ENCODE measurements at places on chromosomes 6 and 20. TPM values are rescaled to one million over a fixed set of nuclear protein-coding genes. Genes with fewer than 3 reads are reported as not detected.

- no peak for DNase-seq
Observed at GRCh38 chr6:33819021-33819420, 15.2 kb upstream of the MLN start.

GRCh38 chr20:50020288-50020687, 37.5 kb downstream of the SNAI1 start:
- DNase-seq: no peak

DNA sequence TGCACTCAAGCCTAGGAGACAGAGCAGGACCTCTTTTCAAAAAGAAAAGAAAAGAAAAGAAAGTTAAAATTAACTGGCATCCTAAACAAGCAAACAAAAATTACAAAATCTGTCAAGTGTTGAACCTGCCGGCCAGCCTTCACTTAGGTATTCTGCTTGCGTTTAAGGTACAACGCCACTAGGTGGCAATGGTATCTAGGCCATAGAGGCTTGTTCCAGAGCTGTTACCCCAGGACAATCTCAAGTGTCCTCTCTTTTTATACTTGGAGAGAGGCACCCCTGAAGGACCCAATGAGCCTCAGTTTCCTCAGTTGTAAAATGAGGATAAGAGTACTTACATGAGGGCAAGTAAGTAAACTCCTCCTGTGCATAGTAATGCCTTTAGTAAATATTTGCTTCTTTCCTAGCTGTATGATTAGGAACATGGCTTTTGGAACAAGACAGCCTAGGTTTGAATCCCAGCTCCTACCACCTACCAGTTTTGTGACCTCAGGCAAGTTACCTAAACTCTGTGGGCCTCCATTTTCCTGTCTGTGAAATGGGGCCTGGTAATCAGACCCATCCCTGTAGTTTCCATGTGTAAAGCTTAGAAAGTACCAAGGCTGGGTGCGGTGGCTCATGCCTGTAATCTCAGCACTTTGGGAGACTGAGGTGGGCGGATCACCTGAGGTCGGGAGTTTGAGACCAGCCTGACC, 5.8 kb upstream of the PACSIN1 start:
- DNase-seq: peak; percentile 61

DNA sequence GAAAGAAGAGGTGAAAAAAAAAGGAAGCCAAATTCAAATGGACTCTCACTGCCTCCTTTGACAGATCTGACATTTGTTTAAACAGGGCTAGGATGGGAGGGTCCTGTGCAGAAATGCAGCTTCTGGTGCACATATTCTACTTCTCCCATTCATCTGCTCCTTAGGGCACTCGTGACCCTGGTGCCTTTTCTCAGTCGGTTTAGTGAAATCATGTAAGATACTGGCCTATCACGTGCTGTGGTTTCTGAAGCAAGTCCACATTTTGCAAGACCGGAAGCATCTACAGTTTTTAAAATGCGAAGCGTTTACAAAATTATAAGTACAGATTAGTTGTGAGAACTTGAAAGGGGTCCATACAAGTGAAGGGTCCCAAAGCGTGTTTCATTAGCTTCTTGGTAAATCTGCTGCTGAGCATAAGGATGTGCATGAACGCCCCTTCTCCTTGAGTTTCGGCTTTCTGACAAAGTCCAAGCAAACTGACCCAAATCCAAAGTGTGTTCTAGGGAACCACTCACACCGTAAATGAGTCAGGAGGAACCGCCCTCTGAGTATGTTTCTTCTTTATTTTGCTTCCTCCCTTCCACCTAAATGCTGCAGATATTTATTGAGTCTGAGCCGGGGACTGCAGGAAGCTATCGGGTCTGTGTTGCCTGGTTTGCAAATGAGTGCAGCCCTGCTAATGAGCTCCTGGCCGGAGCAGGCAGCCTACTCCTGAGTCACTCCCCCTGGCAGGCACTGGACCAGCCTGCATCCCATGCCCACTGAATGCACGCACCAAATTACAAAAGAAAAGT, 323.8 kb upstream of the JARID2 start:
- peak; percentile 75 for DNase-seq

DNA sequence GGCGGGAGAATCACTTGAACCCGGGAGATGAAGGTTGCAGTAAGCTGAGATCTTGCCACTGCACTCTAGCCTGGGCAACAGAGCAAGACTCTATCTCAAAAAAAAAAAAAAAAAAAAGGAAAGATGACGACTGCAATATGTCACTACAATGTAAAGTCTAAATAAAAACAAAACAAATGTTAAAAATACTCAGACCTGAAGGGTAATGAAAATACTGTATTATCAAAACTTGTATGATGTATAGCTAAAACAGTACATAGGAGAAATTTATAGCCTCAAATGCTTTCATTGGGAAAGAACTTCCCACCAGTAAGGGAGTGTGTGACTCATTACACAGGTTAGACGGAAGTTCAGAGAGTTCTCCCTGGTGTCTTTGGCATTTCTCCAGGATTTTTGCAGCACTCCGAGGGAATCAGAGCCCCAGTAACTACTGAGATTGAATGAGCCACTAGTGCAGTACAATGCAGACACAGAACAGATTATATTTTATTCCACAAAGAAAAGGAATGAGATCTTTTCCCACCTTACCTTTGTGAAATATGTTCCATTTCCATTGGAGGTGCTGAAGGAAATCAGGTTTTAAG, 12.5 kb upstream of the RALGAPB start:
- peak; percentile 88 for DNase-seq

GRCh38 chr20:15949391-15949790, 623.9 kb downstream of the KIF16B start:
- no peak for DNase-seq

DNA sequence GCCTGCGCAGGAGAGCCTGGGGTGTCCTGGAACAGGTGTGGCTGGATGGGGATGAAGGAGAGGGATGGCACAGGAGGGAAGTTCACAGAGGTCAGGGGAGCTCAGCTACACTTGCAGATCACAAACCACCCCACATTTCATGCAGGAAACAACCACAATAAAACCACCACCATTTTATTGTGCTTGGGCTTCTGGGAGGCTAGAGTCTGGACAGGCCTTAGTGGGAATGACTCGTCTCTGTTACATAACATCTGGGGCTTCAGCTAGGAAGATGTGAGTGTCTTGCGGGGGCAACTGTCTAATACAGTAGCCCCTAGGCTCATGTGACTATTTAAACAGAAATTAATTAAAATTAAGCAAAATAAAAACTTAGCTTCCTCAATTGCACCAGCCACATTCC, 33.4 kb downstream of the SNX5 start:
- no peak for DNase-seq

- DNase-seq: no peak
Observed at GRCh38 chr6:89116702-89117101, 1.2 kb downstream of the SRSF12 start.

DNA sequence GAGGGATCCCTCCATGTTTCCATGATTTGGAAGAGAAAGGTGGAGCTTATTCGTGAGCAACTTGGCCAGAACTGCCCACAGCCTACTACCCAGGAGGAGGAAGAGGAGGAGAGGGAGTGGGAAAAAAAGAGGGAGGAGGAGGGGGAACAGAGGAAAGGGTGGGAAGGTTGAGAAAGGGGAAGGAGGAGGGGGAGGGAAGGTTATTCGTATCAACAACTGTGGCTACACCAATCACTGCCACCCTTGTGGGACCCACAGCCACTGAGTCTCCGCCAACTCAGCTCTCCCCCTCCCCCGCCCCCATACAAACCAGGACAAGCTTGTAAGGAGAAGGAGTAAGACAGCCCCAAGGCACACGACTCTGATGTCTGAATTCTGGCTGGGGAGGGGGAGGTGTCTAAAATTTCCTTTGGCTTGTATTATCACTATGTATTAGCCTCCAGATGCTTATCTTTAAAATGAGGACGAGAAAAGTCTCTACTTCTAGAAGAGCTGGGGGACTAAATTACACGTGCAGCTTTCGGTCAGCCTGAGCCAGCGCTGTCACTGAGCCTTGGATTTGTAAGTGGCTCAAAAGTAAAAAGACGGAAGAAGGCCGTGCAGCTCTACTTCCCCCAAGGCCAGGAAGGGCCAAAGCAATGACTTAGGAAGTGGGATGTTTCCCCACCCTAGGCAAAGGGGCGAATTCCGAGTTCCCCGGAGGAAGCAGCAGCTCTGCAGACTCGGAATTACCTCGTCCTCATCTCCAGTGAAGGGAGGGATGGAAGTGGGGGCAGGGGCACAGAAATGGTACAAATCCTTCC, 1.0 kb downstream of the FKBP1A start:
- DNase-seq: peak; percentile 83

- peak; percentile 28 for DNase-seq
Observed at GRCh38 chr20:14657266-14658005, 320.0 kb upstream of the FLRT3 start.

DNA sequence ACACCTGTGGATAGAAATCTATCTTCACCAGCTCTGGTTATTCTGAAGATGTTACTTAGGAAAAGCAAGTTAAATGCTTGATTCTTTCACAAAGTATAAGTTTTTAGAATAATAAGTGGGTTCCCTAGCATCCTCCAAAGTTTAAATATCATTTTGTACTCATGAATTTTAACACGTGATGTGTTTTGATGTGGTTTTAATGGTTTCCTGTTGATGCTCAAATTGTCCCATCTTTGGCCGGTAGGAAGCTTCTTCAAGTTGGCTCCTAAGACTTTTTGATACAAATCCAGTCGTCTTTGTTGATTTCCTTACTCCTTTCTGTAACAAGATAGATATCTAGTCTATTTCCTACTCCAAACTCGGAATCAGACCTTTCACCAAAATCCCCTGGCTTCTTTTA, 94.5 kb upstream of the STXBP5 start:
- DNase-seq: no peak

GRCh38 chr6:1068905-1069304, 243.0 kb upstream of the FOXQ1 start:
- DNase-seq: no peak

Gene MMP24
- 0.43 TPM for total RNA-seq

Gene NUP153
- 44.5 TPM for total RNA-seq

Gene MAP1LC3A
- 13.4 TPM for total RNA-seq

Gene RHAG
- total RNA-seq: not detected

DNA sequence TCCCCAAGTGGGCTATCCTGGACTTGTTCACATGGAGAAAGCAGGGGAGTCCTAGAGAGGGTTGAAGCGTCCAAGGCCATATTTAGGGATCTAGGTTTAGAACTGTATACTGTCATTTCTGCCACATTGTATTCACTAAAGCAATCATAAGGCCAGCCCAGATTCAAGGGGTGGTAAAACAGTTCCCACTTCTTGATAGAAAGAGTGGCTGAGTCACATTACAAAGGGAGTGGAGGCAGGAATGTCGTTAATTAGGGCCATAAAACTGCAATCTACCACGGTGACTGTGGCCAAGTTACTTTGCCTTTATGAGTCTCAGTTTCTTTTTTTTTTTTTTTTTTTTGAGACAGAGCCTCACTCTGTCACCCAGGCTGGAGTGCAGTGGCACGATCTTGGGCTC, 7.4 kb upstream of the UBR2 start:
- no peak for DNase-seq

Gene ACTR5
- 6.4 TPM for total RNA-seq

Gene BPHL
- total RNA-seq: 17.3 TPM

DNA sequence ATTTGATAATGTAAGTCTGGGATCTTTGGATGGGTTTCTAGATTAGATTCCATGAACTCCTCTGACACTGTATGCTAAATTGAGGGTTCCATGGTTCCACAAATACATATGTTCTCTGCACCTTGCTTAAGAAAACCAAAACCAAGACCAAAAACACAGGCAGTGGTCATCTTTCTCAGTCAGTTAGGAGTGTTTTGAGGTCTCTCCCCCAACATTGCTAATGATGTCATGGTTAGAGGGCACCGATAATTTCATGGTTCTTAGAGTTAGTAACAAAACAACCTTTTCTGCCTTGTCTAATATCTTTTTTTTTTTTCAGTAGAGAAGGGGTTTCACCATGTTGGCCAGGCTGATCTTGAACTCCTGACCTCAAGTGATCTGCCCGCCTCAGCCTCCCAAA, 44.5 kb downstream of the ARID1B start:
- no peak for DNase-seq

Gene PRDM13
- total RNA-seq: not detected

- DNase-seq: no peak
Observed at GRCh38 chr6:22145376-22145775, 151.5 kb downstream of the PRL start.

GRCh38 chr20:37714978-37715672, 21.3 kb downstream of the CTNNBL1 start:
- peak; percentile 84 for DNase-seq

GRCh38 chr6:33630014-33630413, 8.9 kb downstream of the ITPR3 start:
- no peak for DNase-seq

Gene GABRR1
- total RNA-seq: not detected

GRCh38 chr6:133526436-133526835, 285.3 kb downstream of the EYA4 start:
- no peak for DNase-seq

- DNase-seq: peak; percentile 79
Observed at GRCh38 chr20:51667002-51667408, 101.2 kb downstream of the ATP9A start.

Gene PACSIN1
- under 0.01 TPM for total RNA-seq

GRCh38 chr6:43878127-43878634, 108.2 kb downstream of the VEGFA start:
- no peak for DNase-seq

Measured in fibroblast of villous mesenchyme (primary cell).